ENCODE measurements at places on chromosomes 2 and 18. TPM values are rescaled to one million over a fixed set of nuclear protein-coding genes. Genes with fewer than 3 reads are reported as not detected.

DNA sequence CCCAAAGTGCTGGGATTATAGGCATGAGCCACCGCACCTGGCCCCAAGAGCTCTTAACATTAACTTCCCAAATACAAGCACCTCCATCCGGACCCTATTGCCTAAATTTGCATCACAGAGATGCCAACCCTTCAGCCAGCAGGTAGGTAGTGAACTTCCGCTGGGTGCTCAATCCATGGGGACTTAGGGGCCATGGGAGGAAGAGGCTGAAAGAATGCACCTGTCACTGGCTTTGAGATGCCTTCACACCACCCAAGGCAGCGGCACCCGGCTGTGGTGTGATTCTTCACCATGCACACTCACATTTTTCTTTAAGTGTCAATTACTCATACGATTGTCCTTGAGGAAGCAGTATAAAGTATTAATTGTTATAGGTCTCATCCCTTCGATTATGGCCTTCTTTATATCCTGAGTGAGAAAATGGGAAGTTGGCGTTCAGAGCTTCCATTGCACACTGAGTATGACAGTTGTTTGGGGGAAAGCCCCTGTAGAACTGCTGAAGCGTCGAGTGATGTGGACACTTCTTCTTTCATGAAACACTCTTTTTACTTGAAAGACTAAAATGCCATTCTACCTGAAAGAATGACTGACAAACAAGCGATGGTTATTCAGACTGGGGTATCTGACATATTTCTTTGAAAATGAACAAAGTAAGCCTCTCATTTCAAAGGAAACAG, 51.8 kb upstream of the BIN1 start:
- no peak for DNase-seq

DNA sequence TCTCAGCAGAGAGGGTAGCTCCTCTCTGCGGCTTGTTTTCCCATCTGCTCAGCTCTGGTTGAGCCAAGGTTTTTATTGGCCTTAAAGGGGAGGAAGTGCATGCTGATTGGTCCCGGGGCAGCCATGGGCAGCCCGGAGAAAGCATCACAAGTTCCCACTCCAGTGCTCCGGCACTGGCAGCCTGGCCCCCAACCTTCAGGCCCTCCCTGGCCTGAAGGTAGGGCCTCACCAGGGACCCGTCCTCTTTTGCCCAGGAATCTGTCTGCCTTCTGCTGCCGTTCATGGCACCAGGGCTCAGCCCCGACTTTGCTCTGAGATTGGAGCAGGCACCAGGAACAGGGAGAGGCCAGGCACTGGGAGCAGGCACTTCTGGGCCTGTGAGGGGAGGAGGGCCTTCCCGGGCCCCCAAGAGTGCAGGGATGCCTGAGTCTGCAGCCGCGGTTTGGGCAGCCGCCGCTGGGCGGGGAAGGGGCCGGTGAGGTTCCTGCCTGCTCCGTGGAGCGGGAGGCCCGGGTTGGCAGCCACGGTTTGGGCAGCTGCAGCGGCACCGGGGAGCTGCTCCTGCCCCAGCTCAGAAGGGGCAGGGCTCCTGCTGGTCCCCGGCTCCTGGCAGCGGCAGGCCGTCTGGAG, 17.5 kb upstream of the ILKAP start:
- no peak for DNase-seq

DNA sequence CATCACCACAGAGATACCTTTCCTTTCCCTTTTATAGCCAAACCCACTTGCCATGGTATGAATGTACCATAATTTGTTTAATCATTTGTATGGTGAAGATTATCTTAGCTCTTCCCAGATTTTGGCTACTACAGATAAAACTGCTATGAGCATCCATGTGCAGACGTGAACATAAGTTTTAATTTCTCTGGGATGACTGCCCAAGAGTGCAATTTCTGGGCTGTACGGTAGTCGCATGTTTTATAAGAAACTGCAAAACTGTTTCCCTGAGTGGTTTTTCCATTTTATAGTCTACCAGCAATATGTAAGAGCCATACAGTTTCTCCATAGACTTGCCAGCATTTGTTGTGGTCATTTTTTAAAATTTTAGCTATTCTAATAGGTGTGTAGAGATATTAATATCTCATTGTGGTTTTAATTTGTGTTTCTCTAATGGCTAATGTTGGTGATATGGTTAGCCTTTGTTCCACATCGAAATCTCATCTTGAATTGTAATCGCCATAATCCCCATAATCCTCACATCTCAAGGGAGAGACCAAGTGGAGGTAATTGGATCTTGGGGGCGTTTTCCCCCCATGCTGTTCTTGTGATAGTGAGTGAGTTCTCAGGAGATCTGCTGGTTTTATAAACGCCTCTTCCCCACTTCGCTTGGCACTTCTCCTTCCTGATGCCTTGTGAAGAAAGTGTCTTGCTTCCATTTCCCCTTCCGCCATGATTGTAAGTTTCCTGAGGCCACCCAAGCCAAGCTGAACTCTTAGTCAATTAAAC, 628.5 kb upstream of the KLHL29 start:
- no peak for DNase-seq

DNA sequence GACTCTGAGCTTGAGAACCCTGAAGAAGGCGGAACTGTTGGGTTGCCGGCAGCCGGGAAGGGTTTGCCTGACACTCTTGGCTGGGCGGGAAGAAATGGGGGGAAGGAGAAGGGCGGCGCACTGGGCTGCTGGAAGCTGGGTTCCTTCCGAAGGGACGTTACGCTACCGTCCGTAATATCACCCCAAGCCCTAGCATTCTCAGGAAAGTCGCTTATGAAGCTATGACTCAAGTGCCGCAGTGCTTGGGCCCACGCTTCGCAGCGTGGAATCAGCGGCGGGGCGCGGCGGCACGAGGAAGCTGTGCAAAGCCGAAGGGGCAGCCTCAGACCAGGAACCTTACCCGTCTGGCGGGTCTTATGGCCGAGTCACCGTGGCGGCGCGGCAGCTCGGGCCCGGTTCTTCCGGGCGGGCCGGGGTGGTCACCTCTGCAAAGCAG, 50.2 kb upstream of the SIGLEC15 start:
- peak; percentile 65 for DNase-seq

DNA sequence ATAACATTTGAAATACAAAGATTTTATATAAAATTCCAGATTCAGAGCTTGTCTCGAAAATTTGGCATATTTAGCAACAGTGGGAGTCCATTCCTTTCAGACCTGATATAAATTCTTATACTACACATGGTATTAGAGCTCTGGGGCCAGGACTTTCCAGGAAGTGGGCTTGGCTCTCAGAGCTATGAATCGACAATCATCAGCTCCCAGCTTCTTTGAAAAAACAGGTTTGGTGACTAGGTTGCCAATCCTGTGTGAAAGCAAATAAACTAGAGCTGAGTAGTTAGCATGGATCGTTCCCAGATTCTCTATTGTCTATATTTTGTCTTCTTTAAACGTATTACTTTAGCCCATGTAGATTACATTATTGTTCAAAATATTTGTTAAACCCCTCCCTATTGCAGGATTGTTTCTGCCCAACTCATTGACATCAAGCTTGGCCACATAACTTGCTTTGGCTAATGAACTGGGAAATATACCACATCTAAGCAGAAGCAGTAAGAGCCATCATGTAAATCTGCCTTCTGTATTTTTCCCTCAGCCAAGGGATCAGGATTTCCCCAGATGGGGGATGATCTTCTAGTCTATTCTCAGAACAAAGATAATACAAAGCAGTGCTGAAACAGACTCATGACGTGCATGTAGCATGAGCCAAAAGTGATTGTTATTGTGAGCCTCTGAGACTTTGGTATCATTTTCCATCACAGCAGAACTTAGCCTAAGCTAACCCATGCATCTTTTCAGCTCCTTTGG, 105.4 kb downstream of the KCNH7 start:
- no peak for DNase-seq

GRCh38 chr2:240929364-240930095, 23.4 kb downstream of the CROCC2 start:
- DNase-seq = no peak

DNA sequence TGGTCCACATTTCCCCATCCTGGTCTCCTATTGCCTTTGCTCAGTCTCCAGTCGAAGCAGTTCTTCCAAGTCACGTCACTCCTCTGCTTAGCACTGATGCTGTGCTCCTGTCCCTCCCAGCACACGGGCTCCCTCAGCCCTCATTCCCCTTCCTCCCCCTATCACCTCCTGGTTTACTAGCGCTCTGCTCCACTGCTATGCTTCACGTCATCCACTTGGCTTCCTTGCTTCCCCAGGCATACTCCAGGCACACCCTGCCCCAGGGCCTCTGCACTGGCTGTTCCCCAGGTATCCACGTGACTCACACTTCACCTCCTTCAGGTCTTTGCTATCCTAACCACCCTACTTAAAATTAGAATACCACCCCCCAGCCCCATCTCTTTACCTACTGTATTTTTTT, 269.3 kb downstream of the GLI2 start:
- no peak for DNase-seq

DNA sequence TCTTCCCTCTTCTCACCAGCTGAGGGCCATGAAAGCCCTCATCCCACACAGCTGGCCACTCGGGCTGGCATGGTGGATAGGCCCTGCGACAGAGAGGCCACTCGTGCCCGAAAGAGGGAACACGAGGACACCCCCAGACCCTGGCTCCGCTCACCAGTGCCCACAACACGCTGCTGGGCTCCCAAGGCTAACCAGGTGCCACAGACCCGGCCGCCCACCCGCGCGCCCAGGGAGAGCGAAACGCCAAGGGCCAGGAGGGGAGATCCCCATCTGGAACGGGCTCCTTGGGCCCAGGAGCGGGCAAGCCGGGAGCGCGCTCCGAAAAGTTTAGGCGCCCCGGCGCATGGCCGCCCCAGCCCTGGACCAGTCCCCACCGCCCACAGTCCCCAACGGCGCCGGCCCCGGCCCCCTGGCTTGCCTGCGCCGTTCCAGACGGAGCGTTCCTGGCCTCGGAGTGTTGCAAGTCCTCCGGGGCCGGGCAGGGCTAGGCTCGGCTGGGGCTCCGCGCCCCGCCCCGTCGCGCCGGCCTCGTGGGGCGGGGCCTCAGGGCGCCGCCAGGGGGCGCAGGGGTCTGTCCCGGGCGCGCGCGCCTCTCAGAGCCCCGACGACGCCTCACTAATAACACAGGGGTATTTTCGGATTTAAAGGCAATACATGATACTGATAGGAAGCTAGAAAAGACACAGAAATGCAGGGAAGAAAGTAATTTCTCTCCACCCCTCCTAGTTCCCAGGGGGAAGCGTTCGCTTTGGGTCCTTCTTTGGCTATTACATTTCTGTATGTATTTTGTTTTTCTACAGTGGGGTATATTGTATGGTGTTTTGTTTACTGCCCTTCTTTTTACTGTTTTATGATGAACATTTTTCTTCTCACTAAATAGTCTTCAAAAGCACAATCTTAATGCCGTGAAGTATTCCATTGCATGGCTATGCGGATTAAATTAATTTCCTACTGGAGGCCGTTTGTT, at the start of gene TMBIM1:
TMBIM1 (minus strand) TSS at position 456 of the 967 bp plus-strand sequence. CDS start 10,362 bp downstream, outside the sequence.
- peak; percentile 81 for DNase-seq

DNA sequence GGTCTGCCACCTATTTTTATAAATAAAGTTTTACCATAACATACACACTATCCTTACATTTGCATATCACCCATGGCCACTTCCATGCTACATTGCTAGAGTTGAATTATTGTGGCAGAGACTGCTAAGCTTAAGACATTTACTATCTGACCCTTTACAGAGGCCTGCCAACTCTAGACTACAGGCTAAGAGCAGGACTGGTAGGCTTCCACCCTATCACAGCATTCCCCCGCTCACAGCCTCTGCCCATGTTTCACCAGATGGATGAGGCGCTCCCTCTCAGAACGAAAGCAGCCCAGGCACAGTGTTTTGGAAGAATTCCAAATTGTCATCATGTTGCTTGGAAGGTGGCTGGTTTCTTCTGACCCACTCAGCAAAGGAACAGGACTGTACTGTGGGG, 91.7 kb upstream of the SLC35G4 start:
- no peak for DNase-seq

- DNase-seq = no peak
Measured at GRCh38 chr2:186664385-186665043, 29.3 kb upstream of the FAM171B start.

DNA sequence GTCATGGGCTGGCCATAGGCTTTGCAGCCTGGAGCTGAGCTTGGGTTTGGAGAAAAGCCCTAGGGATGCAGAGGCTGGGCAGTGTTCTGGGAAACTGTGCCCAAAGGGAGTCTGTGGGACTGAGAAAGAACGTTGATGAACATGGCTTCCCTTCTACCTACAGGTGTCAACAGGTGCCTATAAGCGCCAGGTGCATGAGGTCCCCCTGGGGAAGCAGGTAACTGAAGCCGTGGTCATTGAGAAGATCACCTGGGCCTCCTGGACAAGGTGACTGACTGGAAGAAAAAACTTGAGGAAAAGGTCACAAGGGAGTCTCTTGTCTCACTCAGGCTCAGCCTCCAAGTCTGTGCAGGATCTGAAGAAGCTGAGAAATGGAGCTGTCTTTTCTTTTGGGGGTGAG, 83.4 kb downstream of the RTN4 start:
- DNase-seq = no peak

GRCh38 chr18:48376934-48377333, 32.2 kb downstream of the ZBTB7C start:
- no peak for DNase-seq

- no peak for DNase-seq
Measured at GRCh38 chr2:430291-431040, 142.6 kb upstream of the ALKAL2 start.

- no peak for DNase-seq
Measured at GRCh38 chr2:120670771-120671480, 64.7 kb upstream of the GLI2 start.

Gene DNAJC5G
- total RNA-seq = not detected

Gene DYTN
- total RNA-seq = not detected

Gene FOXI3
- not detected for total RNA-seq

Gene MC5R
- not detected for total RNA-seq

Gene KIF5C
- total RNA-seq = 4.4 TPM

Gene PRKAG3
- total RNA-seq = not detected

Gene CCBE1
- not detected for total RNA-seq

Gene QPCT
- total RNA-seq = not detected

Data from activated CD8-positive, alpha-beta T cell treated with anti-CD3 and anti-CD28 coated beads, Interleukin-2, amount 10 ng/mL, durations not matched to agents 7 days and 5 days (primary cell).